Astrocyte (in vitro differentiated cells and primary cell): ENCODE measurements at places on chromosomes 16 and 17.
A peak's percentile ranks its signal among the peaks of the same experiment; 100 is the strongest.

DNA sequence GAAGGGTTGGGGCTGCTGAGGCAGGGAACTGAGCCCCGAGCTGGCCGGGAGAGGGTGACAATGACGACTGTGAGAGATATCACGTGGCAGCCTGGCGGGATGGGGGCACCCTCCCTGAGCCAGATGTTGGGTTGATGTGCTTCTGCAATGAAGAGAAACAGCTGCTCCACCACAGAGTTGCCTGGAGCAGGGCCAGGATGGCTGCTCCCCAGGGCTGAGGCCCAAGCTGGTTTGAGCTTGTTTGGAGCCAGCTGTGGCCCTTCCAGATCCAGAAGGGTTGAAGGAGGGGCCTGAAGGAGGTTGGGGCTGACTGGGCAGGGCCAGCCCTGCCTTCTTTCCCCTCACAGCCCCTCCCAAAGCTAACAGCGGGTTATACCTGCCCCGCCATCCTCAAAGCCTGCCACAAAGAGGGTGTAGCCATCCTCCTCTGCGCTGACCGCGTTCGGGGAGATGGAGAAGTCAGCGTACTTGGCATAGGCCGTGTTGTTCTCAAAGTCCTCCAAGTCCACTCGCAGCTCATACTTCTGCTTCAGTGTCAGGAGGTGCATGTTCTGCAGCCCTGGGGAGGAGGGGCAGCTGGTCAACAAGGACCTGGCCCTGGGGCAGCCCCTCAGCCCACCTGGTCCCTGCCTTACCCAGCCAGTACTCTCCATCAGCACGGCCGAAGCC is 2.1 kb downstream of the MFAP4 start:
- peak; percentile 49 for DNase-seq
- no peak overlapping the region for H3K4me3 ChIP-seq
- peaks cover 18% of the 10 kb centered on the region for H3K36me3 ChIP-seq
- peaks cover 25% of the 10 kb centered on the region for H3K4me1 ChIP-seq
- no peak overlapping the region for H3K27ac ChIP-seq

- H3K27me3 ChIP-seq, result no peaks in the 10 kb centered on the region
- no peak overlapping the region for H3K4me3 ChIP-seq
- H3K36me3 ChIP-seq, result no peaks in the 10 kb centered on the region
- H3K27ac ChIP-seq, result no peak overlapping the region
- no peak for DNase-seq
Observed at GRCh38 chr17:64442541-64442971, 6.4 kb upstream of the MILR1 start.

- peak within 1 kb of the TSS; percentile 93 for H3K27ac ChIP-seq
- peaks cover 1% of the 10 kb centered on the region for H3K36me3 ChIP-seq
- peak within 1 kb of the TSS; percentile 85 for H3K4me3 ChIP-seq
- DNase-seq, result peak; percentile 82
- H3K27me3 ChIP-seq, result no peaks in the 10 kb centered on the region
Observed at GRCh38 chr16:65121870-65122723, at the start of gene CDH11. Gene CDH11 (minus strand): TSS chr16:65122063. CDS start chr16:65004869, 117,194 bp downstream.

DNA sequence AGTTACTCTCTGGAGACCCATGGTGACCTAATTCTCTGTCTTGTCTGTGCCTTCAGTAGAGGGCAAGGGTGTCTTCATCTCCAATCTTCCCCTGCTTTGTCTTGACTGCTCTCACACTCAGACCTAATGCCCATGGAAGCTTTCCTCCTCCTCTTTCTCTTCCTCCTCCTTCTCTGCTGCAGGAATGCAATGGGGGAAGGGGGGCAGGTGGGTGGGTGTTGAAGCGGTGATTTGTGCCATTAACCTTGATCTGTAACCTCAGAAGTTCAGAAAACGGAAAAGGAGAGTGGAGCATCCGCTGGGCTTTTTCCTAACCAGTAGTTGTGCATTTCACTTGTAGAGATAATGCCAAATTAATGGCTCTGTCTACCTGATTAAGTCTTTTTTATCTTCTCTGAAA is 172.3 kb upstream of the CDH11 start:
- H3K27me3 ChIP-seq, result no peaks in the 10 kb centered on the region
- no peaks in the 10 kb centered on the region for H3K4me1 ChIP-seq
- H3K36me3 ChIP-seq, result no peaks in the 10 kb centered on the region
- DNase-seq, result no peak

GRCh38 chr17:38598995-38599394 is 6.8 kb downstream of the SRCIN1 start:
- H3K36me3 ChIP-seq, result no peaks in the 10 kb centered on the region
- no peak overlapping the region for H3K4me3 ChIP-seq
- no peaks in the 10 kb centered on the region for H3K4me1 ChIP-seq
- H3K27me3 ChIP-seq, result peaks cover 56% of the 10 kb centered on the region

- H3K36me3 ChIP-seq, result no peaks in the 10 kb centered on the region
- no peak overlapping the region for H3K27ac ChIP-seq
- H3K4me1 ChIP-seq, result no peaks in the 10 kb centered on the region
Observed at GRCh38 chr17:74190154-74190553, 13.3 kb upstream of the RPL38 start.

GRCh38 chr16:27526180-27526579 is 23.5 kb downstream of the GTF3C1 start:
- no peak overlapping the region for H3K4me3 ChIP-seq
- H3K36me3 ChIP-seq, result peaks cover 50% of the 10 kb centered on the region
- H3K27ac ChIP-seq, result no peak overlapping the region
- DNase-seq, result no peak
- peaks cover 16% of the 10 kb centered on the region for H3K4me1 ChIP-seq

GRCh38 chr17:18157354-18157985 is 26.2 kb upstream of the ALKBH5 start:
- peaks cover 15% of the 10 kb centered on the region for H3K4me1 ChIP-seq
- no peak overlapping the region for H3K27ac ChIP-seq
- no peak for DNase-seq
- no peaks in the 10 kb centered on the region for H3K27me3 ChIP-seq
- H3K36me3 ChIP-seq, result no peaks in the 10 kb centered on the region
- no peak overlapping the region for H3K4me3 ChIP-seq
